Right ventricle myocardium inferior (tissue), 1 donor: ENCODE measurements at places on chromosomes 5 and 9. TPM values are rescaled to one million over a fixed set of nuclear protein-coding genes. Genes with fewer than 3 reads are reported as not detected.

The PTGS1 gene
- 4.0 TPM for total RNA-seq

The ADAMTS19 gene
- total RNA-seq, result 0.95 TPM

The CCT5 gene
- total RNA-seq, result 104 TPM

The PCDHGA4 gene
- total RNA-seq, result 7.8 TPM

- no peak for DNase-seq
Observed at GRCh38 chr5:124867137-124867704, 120.8 kb upstream of the ZNF608 start.

- DNase-seq, result no peak
Observed at GRCh38 chr9:96246267-96246671, 55.7 kb downstream of the HSD17B3 start.

GRCh38 chr5:178788381-178789085 is 58.1 kb upstream of the ZNF354A start:
- no peak for DNase-seq

GRCh38 chr5:147675168-147675567 is 107.4 kb downstream of the JAKMIP2 start:
- no peak for DNase-seq
